NCI-H1092 (cell line): ENCODE measurements at places on chromosomes 12 and 14.

DNA sequence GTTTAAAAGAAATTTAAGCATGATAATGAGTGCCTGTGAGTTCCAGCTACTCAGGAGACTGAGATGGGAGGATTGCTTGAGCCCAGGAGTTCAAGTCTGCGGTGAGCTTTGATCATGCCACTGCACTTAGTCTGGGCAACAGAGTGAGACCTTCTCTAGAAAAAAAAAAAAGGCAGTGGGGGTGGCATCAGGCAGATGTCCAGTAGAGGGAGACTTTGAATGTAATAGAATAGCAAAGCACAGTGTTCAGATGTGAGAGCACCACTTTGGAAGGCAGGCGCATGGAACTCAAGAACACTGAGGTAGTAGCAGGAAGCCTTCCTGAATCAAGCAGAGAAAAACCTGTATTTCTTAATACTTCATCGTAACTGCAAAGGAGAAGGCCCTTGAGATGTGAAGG is 394.5 kb upstream of the GARIN6 start:
- no peak for DNase-seq

DNA sequence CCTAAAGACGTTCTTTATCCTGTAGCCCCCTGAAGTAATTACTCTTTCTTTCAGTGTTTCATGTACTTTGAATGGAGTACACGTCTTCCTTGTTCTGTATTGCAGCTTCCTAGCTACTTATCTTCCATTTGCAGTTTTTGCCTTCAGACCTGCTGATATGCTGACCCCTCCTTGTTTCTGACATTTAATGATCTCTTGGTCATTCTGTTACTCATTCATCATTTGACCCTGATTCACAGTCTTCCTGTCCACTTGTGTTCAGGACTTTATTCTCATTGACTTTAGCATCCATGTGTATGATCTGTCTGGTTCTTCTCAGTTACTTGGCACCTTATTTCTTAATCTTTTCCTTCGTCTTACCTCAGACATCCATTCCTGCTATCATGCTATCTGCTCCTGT is 22.2 kb downstream of the CPSF2 start:
- no peak for DNase-seq

GRCh38 chr12:106248846-106249371 is 1.1 kb upstream of the CKAP4 start:
- no peak for DNase-seq

GRCh38 chr12:24751181-24751580 is 197.7 kb downstream of the BCAT1 start:
- DNase-seq: no peak

DNA sequence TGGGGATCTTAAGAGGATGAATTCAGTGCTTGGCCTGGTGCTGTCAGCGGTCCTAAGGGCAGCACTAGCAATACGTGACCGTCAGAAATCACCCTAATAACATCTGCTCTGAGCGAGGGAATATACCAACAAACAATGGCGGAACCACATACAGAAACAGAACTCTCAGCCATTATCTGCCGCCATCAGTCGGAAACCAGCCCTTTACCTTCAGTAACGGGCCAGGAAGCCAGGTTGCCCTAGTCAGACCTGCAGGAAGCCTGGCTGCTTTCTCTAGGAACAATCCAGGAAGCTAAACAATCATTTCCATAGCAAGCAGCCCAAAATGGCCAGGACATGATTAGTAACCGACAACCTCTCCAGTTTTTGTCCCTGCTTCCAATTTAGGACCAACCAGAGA is 5.6 kb downstream of the CDCA4 start:
- no peak for DNase-seq
